ENCODE measurements at places on chromosomes 7 and 10.

DNA sequence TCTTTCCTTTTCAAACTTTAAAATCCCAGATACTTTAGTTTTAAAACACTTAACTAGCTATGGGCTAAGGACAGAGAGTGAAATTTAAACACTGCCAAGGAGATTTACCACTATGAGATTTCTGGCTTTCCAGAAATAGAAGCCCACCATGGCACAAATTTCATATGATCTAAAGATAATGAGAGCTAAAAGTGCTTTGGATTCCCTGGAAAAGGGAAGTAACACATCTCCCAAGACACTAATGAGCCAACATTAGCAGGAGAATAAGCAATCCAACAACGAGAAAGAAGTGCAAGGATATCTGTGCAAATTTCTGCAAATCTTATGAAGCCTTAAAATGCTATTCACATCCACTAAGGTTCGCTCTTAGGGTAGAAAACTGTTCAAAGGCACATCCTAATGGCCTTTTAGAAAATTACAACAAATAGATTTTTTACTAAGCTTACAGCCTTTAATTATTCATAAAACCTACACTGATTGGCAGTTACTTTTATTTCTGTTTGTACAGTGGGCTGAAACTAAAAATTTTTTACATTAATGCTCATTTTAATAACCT, 100.3 kb downstream of the RAPGEF5 start:
- DNase-seq, result peak; percentile 80

- DNase-seq, result no peak
Observed at GRCh38 chr10:132136097-132136521, 50.6 kb upstream of the DPYSL4 start.

- DNase-seq, result no peak
Observed at GRCh38 chr7:38833329-38833728, 75.7 kb downstream of the VPS41 start.

- no peak for DNase-seq
Observed at GRCh38 chr10:77264107-77264506, 373.5 kb downstream of the KCNMA1 start.

GRCh38 chr10:125166658-125167057, 6.3 kb upstream of the CTBP2 start:
- no peak for DNase-seq

DNA sequence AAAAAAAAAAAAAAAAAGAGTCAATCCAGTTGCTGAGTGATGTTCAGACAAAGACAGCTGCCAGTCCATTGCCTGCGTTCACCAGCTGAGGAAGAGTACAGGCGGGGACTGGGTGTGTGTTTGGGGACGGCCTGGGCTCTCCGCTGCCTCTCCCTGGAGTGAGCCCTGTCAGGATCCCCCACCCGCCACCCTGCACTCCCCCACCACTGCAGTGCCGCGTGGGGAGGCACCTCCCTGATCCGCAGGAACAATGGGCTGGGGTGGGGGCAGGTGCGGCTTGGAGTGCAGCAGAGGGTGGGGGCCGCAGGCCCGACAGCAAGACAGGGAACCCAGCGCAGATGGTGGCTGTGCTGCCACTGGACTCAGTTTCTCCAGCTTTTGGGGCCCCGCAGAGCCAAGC, 1.4 kb downstream of the HSPA12A start:
- DNase-seq, result peak; percentile 28

DNA sequence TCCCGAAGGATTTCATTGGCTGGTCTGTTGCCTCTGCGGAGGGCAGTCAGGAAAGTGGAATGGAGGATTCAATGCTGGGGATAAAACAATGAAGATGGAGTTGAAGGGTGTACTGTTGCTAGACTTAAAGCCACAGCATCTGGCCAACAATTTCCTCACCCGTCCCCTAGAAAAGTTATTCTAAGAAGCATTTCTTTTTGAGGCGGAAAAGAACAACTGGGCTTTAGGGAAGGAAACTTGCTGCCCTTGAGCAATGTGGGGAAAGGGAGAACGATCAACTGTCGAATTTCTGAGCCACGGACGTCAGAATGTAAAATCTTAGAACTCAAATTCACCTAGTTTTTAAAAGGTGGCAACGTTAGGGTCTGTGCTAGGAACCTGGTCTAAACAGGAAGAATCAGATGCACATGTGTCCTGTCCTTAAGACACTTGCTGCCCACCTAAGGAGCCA, 664 bp downstream of the FMC1 start:
- DNase-seq, result no peak

All from globus pallidus (tissue), 1 donor.